ENCODE measurements at places on chromosomes 7 and 10.

DNA sequence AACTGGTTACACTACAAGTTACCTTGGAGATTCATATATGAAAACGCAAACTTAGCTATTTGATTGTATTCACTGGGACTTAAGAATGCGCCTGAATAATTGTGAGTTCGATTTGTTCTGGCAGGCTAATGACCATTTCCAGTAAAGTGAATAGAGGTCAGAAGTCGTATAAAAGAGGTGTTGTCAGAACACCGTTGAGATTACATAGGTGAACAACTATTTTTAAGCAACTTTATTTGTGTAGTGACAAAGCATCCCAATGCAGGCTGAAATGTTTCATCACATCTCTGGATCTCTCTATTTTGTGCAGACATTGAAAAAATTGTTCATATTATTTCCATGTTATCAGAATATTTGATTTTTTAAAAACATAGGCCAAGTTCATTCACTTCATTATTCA lies 9.3 kb downstream of the STEAP1 start:
- DNase-seq, result no peak

DNA sequence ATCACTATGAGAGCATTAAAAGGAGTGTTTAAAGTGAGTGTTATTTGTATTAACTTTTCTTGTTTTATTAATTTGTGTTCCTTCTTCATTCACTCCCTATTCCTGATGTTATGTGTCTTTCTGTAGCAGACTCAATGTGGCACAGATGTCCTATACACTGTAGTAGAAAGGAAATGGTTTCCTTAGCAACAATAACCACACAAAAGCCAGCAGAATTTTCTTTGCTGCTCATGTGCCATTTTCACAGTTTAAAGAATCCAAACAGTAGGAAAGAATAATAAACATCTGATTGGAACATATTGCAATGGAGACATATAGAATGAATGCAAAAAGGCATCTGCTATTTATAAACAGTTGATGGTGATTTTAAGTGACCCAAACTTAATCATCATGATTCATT lies 763.6 kb downstream of the PHTF2 start:
- DNase-seq, result no peak

DNA sequence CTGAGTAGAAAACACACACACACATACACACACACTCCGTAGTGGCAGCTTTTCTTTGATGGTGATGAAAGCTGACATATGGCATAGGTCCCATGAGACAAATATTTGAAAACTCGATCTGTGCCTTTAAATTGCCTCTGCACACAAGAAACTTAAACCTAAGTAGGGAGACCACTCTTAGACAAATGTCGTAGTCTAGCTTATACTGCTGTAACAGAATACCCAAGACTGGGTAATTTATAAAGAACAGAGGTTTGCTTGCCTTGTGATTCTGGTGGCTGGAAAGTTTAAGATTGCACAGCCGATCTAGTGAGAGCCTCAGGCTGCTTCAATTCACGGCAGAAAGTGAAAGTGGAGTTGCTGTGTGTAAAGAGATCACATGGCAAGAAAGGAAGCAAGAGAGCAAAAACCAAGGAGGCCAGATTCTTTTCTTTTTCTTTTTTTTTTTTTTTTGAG lies 489.4 kb upstream of the SORCS1 start:
- DNase-seq, result no peak

DNA sequence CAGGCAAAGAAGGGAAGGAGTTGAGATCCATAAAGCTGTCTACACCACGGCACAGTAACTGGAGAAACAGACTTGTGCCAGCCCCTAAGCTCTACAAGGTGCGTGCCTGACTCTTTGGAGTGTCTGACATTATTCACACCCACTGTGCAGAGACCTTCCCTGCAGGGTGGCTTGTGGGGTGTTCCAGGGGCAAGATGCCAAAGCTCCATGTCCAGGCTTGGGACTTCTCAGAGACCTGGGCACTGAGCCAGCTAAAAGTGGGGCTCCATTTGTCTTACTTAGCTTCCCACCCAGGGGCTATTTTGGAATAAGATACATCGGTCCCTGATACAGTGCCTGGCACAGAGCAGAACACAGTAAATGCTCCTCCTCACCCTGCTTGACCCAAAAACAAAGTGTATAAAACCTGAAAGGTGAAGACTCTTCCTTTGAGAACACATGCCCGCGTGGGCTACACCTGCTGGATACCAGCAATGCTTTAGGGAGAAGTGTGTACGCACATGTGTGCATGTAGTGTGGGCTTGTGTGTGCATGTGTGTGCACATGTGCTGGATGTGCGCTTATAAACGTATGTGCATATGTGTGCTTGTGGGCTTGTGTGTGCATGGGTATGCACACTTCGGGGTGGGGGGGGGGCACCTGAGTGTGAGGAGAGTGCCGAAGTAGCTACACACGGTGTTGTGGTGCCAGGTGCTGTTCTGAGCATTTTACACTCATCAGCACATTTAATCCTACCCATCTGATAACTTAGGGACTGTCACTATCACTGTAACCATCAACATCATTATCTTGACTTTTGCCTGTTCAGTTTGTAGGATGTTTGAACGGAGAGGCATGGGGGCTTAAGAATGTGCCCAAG lies 143.0 kb downstream of the ARHGAP22 start:
- DNase-seq, result no peak

GRCh38 chr10:116756277-116756676 lies 13.9 kb upstream of the HSPA12A start:
- no peak for DNase-seq

DNA sequence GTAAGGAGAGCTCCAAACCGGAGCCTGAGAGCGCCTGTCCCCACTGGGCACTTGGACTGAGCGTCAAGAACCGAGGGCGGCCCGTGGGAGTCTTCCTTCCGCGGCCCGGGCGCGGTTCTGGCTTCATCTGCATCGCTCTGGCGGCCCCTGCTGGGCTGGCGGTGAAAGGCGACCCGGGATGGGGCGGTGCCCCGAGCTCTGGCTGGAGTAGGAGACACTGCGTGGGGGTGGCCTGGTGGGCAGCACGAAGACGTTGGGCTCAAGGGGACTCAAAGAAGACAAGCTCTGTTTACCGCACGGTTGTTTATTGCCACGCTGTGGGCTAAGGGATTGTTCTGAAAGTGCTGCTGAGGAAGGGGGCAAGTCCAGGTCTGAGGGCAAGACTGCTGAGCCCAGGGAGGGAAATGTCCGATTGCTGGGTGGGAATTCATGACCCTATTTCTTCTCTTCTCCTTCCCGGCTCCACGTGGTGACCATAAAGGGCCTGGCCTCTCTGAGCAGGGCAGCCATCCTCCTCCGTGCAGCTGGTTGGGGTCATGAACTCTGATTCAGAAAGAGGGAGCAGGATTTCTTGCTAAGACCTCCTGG lies 29.8 kb downstream of the PLAU start:
- peak; percentile 84 for DNase-seq

DNA sequence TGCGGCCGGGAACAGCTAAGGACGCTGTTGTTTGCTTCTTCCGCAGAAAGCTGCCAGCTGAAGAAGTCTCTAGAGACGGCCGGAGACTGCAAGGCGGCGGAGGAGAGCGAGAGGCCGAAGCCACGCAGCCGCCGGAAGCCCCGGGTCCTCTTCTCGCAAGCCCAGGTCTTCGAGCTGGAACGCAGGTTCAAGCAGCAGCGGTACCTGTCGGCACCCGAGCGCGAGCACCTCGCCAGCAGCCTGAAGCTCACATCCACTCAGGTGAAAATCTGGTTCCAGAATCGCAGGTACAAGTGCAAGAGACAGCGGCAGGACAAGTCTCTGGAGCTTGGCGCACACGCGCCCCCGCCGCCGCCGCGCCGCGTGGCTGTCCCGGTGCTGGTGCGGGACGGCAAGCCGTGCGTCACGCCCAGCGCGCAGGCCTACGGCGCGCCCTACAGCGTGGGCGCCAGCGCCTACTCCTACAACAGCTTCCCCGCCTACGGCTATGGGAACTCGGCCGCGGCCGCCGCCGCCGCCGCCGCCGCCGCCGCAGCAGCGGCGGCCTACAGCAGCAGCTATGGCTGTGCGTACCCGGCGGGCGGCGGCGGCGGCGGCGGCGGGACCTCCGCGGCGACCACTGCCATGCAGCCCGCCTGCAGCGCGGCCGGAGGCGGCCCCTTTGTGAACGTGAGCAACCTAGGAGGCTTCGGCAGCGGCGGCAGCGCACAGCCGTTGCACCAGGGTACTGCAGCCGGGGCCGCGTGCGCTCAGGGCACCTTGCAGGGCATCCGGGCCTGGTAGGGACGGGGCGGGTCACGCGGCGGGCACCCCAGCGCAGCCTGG lies 2.4 kb downstream of the NKX2-3 start:
- DNase-seq, result no peak

GRCh38 chr7:132154248-132154647 lies 422.0 kb downstream of the PLXNA4 start:
- DNase-seq, result no peak

- no peak for DNase-seq
Measured at GRCh38 chr7:77262316-77262715, 62.7 kb upstream of the FGL2 start.

- no peak for DNase-seq
Measured at GRCh38 chr10:57015595-57016318, 654.7 kb upstream of the ZWINT start.

GRCh38 chr10:125160856-125161706 lies 718 bp upstream of the CTBP2 start:
- no peak for DNase-seq

DNA sequence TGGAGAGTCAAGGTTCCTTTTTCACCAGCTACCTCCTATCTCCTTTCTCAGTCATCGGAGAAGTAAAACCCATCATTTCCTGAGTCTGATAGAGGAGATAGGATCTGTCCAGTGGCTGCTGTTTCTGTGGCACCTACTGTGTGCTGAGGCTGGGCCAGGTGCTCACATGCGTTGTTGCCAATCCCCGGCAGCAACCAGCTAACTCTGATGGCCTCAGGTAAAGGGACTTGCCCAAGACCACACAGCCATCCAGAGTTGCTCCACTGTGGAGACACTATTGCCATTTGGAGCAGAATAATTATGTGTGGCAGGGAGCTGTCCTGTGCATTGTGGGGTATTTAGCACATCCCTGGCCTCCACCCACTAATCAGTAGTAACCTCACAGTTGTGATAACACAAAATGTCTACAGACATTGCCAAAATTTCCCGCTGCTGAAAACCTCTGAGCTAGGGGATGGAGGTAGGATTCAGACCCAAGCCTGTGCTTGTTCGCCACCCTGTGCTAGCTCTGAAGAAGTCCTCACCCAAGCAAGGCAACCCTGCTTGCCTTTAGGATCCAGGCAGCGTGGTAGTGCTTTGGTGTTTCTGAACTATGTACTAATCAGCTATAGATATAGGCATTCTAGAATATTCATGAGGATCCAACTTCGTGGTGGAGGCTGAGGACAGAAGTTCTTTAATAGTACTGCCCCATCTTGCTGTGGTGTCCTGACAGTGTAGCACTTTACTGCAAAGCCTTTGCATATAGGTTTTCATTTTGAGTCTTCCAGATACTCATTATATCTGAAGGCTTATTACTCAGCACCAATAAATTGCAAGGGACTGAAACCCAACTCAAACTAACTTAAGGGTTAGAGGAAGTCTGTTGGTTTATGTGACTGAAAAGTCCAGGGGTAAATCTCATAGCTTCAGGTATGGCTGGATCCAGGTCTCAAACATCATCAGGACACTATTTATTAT lies 164.6 kb downstream of the GRK5 start:
- no peak for DNase-seq

GRCh38 chr7:114242992-114243507 lies 171.6 kb upstream of the FOXP2 start:
- DNase-seq, result no peak

- DNase-seq, result no peak
Measured at GRCh38 chr10:44792119-44792775, 118.9 kb upstream of the TMEM72 start.

DNA sequence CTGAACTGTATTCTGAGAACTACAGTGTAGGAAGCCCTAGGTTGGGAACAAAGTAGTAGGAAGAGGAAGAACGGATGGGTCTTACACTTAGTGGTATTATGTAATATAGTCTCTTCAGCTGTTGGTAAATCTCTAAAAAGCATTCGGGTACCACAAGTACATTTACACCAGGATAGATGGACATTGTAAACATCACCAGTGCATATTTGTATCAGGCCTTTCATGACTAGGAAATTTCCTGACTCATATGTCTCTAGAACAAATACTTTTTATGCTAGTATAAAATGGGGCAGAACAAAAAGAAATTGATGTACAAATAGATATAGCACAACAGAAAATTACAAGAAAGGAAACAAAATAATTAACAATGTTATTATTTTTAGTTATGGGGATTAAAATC lies 21.5 kb upstream of the OR6B1 start:
- DNase-seq, result no peak

- DNase-seq, result no peak
Measured at GRCh38 chr10:33382216-33382600, 47.7 kb upstream of the NRP1 start.

- DNase-seq, result no peak
Measured at GRCh38 chr10:121796342-121796741, 131.5 kb downstream of the ATE1 start.

- DNase-seq, result no peak
Measured at GRCh38 chr10:34776090-34776690, 38.9 kb downstream of the PARD3 start.

GRCh38 chr7:152459724-152460251 lies 24.0 kb upstream of the KMT2C start:
- DNase-seq, result no peak

- DNase-seq, result no peak
Measured at GRCh38 chr7:40922316-40922670, 780.6 kb downstream of the INHBA start.

GRCh38 chr7:45484094-45484493 lies 90.1 kb upstream of the ADCY1 start:
- DNase-seq, result no peak

DNA sequence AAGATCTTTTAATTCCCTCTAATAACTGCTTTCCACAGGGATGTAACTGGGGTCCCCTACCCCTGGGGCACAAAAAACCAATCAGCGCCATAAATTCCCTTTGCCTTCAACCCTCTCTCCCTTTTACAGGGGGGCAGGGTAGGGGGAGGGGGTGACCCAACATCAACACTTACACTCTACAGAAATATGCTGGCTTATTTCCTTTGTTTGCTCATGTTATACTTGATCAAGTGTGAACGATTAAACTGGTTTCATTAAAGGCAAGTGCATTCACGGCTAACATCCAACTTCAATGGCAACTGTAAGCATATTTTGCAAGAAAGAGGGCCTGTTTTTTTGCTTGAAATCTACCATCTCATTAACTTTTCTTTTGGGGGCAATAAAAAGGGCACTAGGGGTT lies 2.9 kb downstream of the CTBP2 start:
- no peak for DNase-seq

DNA sequence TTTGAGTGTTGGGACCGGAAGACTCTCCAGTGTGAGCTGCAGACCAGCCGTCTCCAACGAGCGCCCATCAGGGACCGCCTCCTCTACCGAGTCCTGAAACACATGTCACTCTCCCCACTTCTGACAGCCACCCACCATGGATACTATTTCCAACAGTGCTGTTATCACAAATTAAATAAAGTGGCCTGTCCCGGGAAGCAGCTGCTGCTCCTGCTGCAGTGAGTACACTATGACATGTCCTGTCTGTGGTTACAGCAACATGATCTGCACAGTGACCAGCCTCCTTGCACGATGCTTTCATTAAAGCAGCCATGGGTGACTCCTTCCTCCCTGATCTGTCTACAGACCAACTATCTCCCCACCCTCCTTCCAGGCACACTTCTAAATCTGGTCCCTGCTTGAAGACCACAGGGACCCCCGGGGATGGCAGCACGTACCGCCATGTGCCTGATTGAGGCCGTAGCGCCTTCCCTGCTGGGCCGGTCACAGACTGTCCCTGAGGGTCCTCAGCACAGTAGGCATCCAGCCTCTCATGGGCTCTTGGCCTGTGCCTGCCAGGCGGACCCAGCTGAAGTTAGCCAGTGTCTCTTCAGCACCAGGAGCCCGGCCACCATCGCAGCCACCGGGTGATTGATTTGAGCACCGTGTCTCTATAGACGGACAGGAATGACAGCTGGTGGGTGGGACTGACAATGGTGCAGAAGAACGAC lies 58.8 kb downstream of the TCERG1L start:
- no peak for DNase-seq

GRCh38 chr10:19668116-19668515 lies 148.1 kb upstream of the PLXDC2 start:
- no peak for DNase-seq
